ENCODE measurements at places on chromosomes 16 and 17.

DNA sequence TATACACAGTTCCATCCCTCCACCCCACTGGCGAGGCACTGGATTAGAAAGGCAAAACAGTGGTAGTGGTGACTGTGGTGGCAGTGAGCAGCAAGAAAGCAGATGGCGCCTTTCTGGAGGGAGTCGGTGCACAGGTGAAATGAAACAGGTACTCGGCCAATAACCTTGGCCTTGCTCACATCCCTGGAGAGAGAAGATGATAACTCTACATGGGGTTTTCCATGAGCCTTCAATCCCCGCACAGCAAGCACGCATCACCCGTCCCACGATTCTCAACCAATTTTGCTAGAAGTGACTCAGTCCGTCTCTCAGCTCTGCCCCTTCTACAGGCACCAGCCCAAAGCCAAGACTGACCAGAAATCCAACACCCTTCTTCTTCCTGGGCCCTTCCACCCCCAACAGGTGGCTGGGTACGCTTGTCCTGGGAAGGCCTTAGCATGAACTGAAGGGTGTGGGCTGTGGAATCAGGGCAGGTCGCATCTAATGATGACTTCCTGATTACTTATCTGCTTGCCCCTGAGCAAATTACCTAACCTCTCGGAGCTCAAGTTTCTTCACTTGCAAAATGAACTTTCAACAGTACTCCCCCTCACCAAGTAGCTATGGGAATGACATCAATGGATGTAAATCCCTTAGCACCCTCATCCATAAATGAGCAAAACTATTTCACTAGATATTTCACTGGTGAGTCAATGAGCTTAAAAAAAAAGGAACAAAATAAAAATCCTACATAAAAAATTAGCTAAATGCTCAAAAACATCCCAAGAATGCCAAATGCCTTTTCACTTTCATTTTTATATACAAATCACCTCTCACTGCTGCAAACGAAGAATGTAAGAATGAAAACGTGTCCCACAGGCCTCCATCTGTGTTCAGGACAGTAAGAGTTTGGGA lies 18.0 kb downstream of the XPO6 start:
- no peak for DNase-seq

DNA sequence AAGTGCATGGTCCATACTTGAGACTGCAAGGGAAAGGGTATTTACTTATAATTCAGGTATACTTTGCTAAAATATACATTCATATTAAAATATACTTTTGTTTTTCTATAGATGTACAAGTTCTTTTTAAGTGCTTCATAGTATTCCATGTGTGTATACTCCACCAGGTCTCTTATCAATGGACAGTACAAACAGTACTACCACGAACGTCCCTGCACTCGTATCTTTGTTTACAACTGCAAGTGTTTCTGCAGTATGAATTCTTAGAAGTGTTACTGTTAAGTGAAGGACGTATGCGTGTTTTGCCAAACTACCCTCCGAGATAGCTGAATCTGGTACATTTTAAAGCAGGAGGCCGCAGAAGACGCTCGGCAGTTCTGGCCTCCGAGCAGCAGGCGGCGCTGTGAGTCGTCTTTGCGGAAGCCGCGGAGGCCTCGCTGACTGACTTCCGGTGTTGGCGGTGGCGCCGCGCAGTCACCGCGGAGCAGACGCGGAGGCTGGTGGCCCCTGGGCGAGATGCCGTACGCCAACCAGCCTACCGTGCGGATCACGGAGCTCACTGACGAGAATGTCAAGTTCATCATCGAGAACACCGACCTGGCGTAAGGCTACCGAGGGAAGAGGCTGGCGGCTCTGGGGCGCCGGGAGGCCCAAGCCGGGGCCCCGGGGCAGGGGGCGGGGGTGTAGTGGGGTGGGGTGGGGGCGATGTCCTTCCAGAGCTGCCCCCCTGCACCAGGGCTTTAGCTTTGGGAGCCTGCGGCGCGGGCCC lies at the start of gene POLR2C:
Gene POLR2C, plus strand, starts transcription at position 471 of the 769 bp plus-strand sequence. Its CDS starts 46 bp downstream, at position 517.
- DNase-seq = peak; percentile 89

DNA sequence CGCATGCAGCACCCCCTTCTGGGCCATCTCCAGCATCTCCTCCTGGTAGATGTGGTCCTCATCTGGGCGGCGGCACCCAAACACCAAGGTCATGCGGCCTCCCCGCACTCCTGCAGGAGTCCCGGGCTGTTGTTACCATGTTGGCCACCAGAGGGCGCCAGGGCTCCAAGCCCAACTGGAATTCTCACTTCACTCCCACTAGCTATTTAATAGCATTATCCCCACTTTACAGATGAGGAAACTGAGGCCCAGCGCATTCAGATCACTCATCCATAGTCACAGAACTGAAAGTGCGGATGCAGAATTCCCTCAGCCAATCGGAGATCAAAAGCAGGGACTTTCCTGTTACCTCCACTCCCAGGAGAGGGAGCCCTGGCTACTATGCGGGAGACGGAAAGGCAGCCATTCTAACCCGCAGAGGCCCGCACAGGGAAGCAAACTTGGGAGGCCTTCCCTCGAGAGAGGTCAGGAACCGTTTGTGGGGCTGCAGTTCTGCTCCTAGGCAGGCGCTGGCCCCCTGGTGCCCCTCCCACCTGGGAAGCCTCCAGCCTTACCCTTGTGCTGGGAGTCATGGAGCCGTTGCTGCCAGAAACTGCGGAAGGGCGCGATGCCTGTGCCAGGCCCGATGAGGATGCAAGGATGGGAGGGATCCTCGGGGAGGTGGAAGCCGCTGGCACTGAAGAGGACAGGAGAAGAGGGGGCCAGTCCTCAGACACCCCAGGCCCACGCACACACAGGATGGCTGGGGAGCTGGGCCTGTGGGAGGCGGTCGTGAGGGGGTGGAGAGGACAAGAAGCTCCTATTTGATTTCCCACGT lies 40.1 kb downstream of the NOS2 start:
- DNase-seq = peak; percentile 66

GRCh38 chr17:10233161-10233560 lies 34.8 kb upstream of the GAS7 start:
- DNase-seq = no peak

DNA sequence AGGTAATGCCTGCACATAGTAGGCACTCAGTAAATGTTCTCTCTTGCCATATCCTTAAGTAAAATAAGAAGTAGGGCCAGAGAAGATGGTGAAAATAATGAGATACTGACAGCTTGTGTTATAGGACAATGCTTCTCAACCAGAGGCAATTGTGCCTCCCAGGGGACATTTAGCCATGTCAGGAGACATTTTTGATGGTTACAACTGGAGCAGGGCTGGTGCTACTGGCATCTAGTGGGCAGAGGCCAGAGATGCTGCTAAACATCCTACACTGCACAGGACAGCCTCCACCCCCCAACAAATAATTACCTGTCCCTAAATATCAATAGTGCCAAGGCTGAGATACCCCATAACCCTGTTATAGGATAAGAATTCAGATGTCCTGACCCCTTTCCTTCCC lies 1.7 kb downstream of the RAD51D start:
- DNase-seq = no peak

DNA sequence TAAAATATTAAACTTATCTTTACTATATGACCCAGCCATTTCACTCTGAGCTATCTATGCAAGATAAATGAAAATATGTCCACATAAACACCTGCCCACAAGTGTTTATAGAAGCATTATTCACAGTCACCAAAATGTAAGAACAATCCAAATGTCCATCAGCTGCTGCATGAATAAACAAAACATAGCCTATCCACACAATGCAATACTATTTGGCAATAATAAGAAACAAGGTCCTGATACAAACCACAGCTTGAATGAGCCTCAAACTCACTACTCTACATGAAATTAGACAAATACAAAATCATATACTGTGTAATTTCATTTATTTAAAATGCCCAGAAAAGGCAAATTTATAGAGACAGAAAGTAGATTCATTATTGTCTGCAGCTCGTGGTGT lies 355.1 kb downstream of the CDH8 start:
- DNase-seq = no peak

DNA sequence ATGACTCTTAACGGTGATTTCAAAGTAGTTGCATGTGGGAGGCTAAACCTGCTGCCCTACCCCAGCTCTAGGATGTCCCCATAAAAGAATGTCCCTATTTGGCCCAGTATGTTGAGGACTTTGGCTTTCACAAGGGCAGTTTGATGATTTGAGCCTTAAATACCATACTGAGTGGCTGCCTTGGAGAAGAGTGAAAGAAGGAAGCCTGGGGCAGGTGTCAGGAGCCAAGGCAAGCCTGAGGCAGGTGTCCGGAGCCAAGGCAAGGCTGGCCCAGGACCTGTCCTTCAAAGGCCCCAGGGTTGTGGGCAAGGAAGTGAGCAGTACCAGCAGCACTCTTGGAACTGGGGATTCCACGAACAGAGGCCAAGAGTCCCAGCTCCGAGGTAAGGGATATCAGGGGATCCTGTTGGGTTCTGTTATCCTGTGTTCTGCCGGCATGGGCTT lies 18.6 kb downstream of the ST6GALNAC2 start:
- no peak for DNase-seq

GRCh38 chr17:81057079-81057730 lies 22.3 kb downstream of the BAIAP2 start:
- DNase-seq = no peak
